ENCODE measurements at places on chromosomes 2 and 18.

- DNase-seq = no peak
Measured at GRCh38 chr2:196935432-196935831, 8.9 kb upstream of the PGAP1 start.

DNA sequence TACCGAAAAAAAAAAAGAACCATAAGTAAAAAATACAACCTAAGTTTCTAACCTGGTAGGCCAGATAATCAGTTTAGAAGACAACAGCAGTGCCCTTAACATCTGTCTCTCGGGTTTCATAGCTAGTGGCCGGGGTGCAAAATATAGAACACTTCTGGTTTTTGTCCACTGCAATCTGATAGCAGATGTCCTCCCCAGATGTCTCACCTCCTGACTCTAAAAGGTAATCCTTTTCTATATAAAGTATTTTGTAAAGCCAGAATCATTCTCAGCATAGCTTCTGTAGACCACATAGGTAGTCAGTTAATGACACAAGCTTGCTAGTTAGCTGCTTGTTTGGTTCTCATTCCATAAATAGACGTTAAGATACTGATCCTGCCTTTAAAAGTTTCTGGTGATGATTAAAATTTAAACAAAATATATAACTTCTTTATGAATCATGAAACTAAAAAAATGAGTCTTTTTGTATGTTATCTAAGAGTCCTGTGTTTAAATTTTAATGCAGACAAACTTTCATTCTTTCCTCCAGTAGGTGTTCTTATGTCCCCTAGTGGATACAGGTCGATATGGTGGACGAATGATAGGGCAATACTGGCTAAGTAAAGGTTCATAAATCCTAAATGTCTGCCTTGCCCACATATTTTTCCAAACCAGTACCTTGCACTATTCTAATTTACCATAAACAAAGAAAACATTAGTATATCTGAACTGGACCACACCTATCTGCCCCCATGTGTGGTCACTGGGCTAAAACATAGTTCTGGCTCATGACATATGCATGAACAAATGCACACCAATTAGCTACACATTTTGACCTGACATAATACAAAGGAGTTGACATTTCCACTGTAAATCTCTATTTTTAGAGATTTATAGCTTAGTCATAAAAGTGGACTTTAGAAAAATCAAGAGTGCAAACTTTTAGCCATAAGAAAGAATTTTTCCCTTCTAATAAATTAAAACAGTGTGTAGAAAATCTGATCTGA is 171.0 kb downstream of the SRBD1 start:
- peak; percentile 58 for DNase-seq

DNA sequence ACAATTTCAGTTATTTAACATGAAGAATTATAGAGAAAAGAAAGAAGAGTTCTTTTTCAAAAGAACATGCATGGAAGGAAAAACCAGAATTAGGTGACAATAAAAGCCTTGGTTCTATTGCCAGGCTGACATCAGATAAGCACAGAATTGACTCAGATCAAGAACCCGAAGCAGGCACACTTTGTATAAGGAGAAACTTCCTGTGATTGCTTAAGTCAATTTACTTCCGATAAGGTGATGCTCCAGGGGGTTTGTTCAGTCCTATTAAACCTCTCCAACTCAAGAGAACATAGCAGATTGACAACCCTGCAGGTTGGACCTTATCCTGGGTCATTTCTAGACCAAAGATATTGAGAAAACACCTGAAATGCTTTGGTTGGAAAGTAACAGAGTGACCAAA is 31.4 kb downstream of the GAREM1 start:
- no peak for DNase-seq

DNA sequence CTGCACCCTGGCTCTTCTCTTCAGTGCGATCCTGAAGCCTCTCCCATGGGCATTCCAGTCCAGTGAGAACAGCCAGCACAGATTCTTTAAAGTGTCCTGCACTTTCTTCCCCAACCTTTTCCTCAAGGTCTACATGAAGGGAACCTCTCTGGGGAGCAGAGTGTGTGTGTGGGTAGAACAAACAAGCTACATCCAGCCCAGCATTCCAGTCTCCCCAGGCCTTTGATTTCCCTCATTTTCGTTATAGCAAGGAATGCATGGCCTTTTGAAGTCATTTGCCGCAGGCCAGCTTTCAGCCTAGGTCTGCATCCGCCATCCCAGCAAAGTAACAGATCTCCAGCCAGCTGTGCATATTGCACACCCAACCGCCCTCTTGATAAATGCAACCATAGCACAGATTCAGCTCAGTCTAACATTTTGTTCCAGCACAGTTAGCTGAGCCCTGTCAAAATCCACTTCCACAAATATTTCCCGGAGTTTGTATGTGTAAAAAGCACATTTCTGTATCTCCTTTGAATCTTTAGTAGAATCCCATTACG is 44.6 kb downstream of the CD8B2 start:
- no peak for DNase-seq

- no peak for DNase-seq
Measured at GRCh38 chr18:58539659-58540380, 89.1 kb downstream of the ALPK2 start.

GRCh38 chr2:74715880-74716279 is 61.8 kb downstream of the SEMA4F start:
- DNase-seq = peak; percentile 65

DNA sequence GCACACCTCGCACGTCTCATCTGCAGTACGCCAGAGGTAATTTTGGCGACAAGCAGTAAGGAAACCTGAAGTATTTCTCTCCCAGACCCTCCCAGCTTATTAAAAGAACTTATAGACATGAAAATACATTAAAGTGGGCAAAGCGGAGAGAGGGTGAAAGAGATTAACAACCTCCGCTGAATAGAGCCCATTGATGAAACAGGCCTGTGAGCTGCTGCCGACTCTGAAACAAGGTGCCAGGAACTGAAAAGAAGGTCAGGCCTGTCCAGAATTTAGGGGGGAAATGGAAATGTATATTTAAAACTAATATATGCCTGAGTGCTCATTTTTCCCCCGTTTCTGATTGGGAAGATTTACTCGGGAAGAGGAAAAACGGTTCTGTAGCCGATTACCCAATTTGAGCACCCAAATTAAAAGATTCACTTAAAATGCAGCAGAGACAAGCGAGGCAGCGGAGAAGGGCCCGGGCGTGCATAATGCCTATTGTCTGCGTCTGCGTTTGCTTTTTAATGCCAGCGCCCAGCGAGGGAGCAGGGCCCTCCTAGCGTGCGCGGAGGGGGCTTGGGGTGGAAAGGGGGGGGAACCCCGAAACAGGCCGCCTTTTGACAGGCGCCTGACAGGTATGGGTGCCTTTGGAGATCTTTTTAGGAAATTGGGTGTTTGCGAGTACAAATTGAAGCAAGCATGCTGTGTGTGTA is 316.2 kb downstream of the GBX2 start:
- no peak for DNase-seq

- DNase-seq = peak; percentile 90
Measured at GRCh38 chr2:103364177-103364576, 602.3 kb downstream of the TMEM182 start.

GRCh38 chr2:113212245-113213060 is 38.7 kb downstream of the PSD4 start:
- no peak for DNase-seq

GRCh38 chr18:574865-575645 is 5.1 kb upstream of the CETN1 start:
- DNase-seq = no peak

- DNase-seq = no peak
Measured at GRCh38 chr2:182179176-182179575, 193.5 kb downstream of the PPP1R1C start.

- peak; percentile 55 for DNase-seq
Measured at GRCh38 chr2:39623917-39624316, 41.8 kb upstream of the TMEM178A start.

DNA sequence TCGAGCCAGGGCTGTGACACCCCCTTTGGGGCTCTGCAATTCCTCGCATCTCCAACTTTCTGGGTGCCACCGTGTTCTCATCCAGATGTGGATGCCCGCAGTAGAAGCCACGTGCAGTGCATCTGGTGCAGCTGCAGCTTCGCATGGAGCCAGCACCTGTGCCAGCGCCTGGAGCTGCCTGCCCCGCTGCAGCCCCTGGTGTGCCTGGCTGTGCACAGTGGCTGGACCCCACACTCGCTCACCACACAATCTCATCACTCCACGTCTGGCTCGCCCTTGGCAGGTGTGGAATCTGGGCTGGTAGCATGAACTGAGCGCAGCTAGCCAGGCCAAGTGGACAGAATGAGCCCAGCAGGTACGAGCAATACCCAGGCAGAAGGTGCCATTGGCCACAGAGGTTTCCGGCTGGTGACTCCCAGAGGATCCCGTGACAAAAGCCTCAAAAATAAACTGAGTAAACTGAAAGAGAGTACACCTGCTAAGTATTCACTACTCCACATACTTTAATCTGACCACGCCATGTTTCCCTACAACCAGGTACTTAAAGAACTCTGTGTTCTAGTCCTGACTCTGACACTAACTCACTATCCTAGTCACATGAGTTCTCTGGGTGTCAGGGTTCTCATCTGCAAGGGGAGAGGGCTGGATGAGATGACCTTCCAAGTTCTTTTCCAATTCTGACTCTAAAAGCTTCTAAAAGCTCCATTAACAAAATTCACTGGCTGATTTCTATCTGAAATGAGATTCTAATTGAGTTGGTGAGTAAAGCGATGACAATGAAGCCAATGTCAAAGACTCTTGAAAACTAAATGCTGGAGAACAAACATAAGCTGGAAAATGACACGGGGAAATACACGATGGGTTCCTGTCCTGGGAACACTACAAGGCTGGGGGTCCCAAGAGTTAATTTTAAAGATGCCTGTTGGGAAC is 37.1 kb downstream of the RNF152 start:
- DNase-seq = no peak

DNA sequence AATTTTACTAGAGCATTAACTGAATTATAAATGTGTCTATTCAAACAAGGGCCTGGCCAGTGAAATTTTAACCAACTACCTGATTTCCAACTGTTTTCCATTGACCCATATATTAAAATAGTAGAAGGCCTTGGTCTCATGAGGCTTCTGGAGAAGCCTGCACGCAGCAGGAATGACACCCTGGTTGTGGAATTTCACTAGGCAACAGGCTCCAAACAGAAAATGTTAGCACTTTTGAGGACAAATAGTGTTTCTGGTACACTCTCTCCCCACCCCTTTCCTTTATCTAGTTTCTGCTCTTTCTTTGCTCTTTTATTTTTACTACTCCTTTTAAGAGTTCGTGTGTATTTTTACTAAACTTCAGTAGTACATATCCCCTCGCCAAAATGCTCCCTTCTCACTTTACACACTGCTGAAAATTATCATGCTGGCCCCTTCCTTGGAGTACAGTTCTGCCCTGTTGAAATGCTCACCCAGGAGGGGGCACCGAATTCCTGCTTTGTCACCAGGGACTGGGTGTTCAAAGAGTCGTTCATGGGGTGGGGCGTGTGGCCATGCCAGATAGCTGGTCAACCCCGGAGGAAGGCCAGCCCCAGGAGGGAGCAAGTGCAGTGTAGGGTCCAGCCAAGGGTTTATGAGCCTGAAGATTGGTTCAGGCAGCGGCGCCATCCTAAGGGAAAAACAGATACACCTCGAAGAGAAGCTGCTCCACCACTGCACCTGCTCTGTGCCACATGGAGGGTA is 22.1 kb upstream of the COL6A3 start:
- no peak for DNase-seq

GRCh38 chr2:219861307-219861706 is 233.9 kb downstream of the SLC4A3 start:
- no peak for DNase-seq

DNA sequence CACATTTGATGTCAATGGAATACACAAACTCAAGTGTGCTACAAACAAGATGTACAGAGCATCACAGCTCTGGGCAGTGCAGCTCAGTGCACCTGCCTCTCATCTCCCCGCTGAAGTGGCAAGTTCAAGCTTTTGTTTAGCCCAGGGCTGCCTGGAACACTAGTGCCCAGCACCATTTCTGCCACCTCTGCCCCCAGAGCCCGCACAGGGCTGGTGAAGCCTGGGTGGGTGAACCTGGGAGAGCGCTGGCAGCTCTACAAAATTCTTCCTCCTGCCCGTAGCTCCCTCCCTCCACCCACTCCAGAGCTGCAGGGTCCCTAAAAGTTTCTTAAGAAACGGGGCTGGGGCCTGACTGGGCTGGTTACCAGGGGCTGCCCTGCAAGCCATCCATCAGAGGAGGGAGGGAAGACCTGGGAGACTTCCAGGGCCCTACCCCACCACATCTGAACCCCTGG is 1.5 kb downstream of the HES6 start:
- DNase-seq = no peak
